ENCODE measurements at places on chromosomes 6 and 20.

DNA sequence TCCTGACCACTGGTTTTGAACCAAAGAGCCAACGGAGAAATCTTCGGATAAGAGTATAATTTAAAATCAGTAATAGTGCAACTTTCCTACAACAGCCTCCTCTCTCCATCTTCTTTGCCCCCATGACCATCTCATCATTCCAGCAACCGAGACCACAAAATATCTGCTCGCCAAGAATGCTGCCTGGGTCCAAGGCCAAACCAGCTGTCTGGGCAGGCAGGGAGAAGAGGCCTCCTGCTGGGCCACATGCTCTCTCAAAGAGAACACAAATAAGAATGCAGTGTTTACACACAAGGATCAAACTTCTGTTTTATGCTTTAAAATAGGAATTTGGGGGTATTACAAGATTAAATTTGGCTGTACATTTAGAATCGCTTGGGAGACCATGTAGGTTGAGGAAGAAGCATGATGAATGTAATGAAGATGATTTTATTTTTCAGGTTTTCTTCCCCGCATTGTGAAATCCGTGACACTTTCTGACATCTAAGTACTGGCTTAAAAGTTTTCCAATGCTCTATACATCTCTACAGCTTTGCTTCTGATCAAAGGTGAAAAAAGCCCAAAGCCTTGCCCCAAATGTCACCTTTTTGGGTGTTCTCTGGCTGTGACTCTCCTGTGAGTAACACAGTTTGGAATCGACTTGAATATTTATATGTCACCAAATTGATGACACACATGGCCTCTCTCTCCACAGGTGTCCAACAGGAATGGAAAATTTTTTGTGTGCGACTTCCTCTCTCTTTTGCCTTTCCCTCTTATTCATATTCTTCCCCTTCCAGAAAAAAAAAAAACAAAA lies 79.4 kb upstream of the PROKR2 start:
- DNase-seq, result no peak

DNA sequence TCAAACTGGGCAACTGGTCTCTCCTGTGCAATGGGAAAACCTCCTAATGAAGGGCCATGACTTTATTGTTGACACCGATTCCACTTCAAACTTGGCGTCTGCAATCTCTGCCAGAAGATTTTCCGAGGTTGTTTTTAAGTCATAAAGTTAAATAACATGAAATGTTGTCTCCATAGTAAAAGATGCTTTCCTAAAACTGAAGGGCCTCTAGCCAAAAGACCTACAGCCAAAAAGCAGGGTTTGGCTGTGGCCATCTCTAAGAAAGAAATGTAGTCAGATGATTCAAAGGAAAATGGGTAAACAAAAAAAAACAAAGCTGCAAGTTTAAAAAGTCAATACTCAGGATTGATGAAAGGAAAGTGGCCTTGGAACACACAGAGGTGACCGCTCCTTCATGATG lies 14.1 kb downstream of the CD93 start:
- DNase-seq, result no peak

GRCh38 chr20:20711413-20711812 lies 1.0 kb downstream of the RALGAPA2 start:
- no peak for DNase-seq

GRCh38 chr6:18270216-18270615 lies 5.9 kb upstream of the DEK start:
- DNase-seq, result no peak

- DNase-seq, result peak; percentile 70
Measured at GRCh38 chr6:111888928-111889695, 15.9 kb upstream of the FYN start.

GRCh38 chr20:43389839-43390626 lies 67.7 kb upstream of the SRSF6 start:
- no peak for DNase-seq

GRCh38 chr20:563187-563586 lies 19.6 kb upstream of the CSNK2A1 start:
- DNase-seq, result no peak

GRCh38 chr6:132969196-132969595 lies 154.8 kb downstream of the RPS12 start:
- DNase-seq, result no peak

DNA sequence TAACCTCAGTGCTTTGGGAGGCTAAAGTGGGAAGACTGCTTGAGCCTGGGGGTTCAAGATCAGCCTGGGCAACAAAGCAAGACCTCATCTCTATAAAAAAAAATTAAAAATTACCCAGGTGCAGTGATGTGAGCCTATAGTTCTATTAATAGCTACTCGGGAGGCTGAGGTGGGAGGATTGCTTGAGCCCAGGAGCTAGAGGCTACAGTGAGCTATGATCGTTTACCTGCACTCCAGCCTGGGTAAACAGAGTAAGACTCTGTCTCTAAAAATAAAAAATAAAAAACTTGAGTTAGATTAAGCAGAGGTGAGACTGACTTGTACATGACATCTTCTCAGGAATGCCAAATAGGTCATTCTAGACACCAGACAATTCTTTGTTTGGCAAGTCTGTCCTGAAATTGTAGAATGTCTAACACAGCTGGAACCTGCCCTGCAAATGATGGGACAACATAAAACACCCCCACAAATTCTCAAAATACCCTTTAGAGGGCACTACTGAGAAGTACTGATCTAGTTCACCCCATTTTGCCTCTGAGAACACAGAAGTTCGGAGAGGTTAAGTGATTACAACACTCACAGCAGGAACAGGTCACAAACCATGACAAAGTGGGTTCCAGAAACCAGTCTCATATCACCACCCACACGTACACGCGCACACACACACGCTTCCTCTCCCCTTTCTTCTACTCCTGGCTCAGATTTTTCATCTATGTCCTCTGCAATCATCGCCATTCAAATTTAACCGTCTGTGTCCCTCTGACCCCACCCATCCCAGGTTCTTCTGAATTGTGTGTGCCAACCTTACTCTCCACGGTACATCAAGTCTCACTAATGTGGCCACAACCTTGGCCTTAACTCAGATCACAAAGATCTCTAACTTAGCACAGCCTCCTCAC lies 38.3 kb downstream of the ARHGAP18 start:
- no peak for DNase-seq

DNA sequence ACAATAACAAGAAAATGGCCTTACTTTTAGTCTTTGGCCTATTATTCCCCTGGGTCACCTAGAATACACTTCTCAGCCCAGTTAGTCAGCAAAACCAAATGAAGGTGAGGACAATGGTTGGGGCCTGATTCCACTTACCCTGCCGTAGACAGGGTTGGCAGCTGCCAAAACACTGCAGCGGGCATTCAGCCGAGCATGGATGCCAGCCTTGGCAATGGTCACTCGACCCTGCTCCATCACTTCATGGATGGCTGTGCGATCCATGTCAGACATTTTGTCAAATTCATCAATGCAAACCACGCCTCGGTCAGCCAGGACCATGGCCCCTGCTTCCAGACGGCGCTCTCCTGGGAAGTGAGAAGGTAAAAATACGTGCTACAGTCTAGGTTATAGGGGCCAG lies 8.4 kb downstream of the MCM3 start:
- no peak for DNase-seq

DNA sequence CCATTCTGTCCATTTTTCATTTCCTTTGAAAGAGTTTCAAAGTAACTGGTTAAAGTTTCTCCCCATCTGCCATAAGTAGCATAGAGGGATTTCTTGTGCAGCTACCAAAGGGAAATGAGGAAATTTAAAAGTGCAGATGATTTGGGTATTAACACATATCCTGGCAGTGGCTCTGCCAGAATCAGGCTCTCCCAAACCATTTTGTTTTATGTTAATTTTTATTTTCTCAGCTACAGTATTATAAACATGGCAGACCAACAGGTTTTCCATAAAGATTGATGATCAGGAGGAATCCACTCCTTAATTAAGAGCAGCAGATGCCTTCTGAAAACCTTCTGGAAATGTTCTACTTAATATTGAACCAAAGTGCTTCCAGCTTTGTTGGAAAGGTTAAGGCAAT lies 13.9 kb downstream of the PLCB4 start:
- no peak for DNase-seq

- DNase-seq, result no peak
Measured at GRCh38 chr6:27544612-27545260, 71.8 kb upstream of the ZNF184 start.

- no peak for DNase-seq
Measured at GRCh38 chr20:11454966-11455799, 462.5 kb upstream of the BTBD3 start.

GRCh38 chr6:73521351-73521985 lies 636 bp upstream of the EEF1A1 start:
- DNase-seq, result no peak

- no peak for DNase-seq
Measured at GRCh38 chr6:106134906-106135634, 48.9 kb downstream of the PRDM1 start.

DNA sequence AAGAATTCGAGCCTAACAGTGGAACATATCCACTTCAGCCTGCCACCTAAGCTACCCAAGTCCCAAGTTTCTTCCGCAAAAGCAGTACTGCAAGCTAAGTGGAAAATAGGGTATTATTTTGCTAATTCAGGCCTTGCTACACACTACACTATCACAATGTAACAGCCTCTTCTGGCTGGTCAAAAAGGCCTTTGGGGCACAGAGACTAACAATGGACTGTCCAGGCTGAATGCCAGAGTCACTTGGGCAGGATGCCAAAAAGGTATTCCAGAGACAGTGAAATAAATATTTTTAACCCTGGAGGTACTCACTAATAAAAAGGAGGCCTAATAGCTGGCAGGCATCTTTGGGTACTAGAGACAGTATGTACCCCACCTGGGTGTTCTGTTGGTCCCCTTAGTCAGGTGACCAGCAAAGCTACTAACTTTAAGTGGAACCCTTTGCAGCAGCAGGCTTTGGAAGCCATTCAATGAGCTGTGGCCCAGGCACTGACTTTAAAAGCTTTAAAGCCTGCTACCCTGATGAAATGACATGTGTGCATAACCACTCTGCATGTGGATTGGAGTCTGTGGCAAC lies 692.1 kb downstream of the HTR1B start:
- DNase-seq, result peak; percentile 30

- no peak for DNase-seq
Measured at GRCh38 chr20:40191573-40191972, 497.5 kb downstream of the MAFB start.

GRCh38 chr6:26103141-26103769 lies 16.0 kb downstream of the HFE start:
- DNase-seq, result no peak

GRCh38 chr6:136039185-136039584 lies 187.7 kb downstream of the PDE7B start:
- no peak for DNase-seq

GRCh38 chr6:18978337-18979128 lies 591.4 kb downstream of the RNF144B start:
- DNase-seq, result peak; percentile 38

DNA sequence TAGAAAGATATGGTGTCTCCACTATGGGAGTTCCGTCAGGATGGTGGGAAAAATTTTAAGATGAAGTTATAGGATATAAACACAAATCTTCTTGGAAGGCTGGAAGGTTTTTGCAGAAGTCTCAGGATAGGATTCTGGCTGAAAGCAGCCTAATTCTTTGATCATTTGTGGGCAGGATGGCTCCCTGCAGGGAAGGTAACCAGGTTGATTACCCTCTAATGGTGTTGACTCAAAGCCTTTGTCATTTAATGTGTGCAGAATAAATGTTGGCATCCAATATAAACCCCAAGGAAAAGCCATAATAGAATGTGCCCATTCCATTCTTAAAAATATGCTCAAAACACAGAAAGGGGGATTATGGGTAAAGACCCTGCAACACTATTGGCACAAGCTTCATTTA lies 204.3 kb downstream of the EPM2A start:
- DNase-seq, result no peak

DNA sequence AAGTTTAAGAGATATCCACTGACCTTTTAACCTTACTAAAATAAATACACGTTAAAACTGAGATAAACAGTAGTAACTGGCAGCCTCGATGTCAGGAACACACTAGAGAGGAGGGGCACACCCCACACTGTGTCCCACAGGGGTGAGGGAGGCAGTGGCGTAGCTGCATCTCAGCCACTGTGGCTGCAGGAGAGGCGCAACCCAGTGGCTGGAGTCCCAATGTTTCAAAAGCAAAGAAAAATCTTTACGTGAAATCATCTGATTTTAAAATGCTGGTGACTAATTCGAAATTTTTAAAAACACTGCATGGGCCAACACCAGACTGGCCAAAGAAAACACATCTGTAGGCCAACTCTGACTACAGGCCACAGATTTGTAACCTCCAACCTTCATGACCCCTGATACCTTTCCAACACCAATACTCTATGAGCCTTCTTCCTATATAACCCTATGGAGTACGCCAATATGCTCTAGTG lies 54.7 kb downstream of the TRAM2 start:
- DNase-seq, result no peak

DNA sequence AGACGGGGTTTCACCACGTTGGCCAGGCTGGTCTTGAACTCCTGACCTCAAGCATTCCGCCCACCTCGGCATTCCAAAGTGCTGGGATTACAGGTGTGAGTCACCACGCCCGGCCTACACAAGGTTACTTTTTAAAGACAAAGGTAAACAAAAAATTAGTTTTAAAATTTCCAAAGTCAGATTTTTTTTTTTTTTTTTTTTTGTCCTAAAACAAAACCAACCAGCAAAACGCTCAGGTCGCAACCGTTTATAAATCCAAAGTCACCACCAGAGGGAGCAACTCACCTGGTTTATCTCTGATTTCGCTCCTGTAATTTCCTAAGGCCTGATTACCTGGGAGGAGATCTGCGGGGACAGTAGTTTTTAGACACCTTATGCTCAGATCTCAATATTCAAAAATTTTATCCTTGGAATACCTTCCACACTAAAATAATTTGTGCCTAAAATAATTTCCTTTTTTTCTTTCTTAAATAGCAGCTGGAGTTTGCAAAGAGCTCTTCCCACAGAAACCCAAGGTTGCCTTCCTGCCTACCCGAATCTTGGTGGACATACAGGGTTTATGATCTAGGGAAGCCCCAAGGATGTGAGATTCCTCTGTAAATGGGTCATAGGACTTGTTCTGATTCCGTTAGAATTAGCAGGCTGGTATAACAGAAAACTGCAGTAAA lies 19.8 kb upstream of the TREM1 start:
- DNase-seq, result no peak

GRCh38 chr6:170081556-170081955 lies 209.3 kb downstream of the DLL1 start:
- DNase-seq, result no peak

DNA sequence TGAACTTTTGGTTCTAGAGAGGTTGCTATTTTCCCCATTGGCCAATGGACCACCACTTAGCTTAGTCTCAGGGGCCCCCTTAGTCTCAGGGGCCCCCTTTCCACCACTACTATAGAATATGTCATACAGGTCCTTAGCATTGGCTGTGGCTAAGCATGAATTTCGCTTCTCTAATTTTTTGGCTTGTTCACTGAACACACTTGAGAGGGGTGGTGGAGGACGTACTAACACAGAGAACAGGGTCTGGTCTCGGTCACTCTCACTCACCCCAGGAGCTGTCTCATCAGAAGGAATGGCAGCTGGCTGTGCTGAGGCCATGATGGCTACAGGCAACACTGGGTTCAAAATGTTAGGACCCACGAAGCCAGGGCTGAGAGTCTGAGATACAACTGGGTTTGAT lies 30.3 kb downstream of the ZNF318 start:
- no peak for DNase-seq

All from femur (tissue), 1 donor.